H7 (cell line): ENCODE measurements at places on chromosomes 11 and 22.

GRCh38 chr11:77037057-77037456, 2.9 kb downstream of the B3GNT6 start:
- no peak for DNase-seq

DNA sequence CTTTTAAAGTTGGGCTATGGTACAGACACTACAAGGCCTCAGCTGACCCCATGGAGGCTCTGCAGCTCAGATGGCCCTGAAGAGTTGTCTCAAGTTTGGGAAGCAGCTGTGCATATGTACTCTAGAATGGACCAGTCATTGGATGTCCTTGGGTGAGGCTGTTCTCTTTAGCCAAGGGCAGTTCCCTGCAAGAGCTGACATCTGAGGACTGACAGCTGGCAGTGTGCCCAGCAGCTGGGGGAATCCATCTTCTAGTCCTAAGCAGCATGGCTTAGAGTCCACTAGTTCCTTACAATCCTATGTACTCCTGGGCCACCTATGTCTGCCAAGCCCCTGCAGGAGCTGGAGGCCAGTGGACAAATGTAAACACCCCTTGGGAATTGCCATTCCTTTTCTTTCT, 76.5 kb downstream of the C11orf91 start:
- DNase-seq, result no peak

DNA sequence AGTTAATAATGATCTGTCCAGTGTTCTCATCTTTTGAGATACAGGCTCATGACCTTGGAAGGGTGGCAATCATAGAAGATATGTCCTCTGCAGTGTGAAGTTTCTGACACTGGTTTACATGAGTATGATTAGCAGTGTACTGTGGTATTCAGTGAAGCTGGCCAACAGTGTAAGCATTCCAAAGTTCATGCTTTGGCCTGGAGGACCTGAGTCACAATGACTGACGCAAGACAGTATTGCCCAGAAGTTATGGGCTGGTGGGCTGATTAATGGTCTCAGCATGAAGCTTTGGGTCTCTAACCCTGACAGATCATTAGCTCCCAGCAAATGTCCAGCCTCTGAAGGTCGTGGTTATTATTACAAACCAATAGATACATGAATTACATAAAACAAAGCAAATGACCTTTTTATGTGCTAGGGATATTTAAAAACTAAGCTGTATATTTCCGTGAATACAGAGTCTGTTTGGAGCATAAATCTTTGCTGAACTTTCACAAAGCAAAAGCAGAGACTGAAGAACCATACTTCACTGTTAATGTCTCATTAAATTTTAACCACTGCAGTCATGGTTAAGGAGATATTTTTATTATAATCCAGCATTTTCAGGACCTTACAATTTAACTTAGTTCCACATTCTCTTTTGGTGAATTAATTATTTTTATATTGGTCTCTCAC, 28.3 kb upstream of the USP47 start:
- DNase-seq, result no peak

DNA sequence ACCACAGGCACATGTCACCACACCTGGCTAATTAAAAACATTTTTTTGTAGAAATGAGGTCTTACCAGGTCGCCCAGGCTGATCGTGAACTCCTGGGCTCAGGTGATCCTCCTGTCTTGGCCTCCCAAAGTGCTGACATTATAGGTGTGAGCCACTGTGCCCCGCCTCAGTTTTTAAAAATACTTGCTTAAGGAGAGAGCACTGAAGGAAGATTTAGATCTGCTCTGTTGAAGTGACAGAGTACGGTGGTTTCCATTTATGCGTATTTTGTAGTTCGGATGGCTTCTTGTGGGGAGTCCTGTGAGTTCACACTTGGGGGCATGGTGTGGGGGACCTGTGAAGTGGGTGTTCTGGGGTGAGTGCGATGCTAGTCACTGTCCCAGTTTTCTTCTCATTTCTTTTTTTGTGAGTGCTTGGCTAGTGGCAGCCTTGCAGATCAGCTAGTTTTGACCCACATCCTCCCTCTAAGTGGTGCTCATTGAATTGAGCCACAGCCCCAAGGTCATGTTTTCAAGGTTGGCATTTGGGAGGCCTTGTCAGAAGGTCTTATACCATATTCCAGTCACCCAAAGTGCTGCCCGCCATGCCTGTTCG, 31.5 kb downstream of the PTPRJ start:
- DNase-seq, result no peak

- no peak for DNase-seq
Observed at GRCh38 chr11:95248666-95249467, 17.9 kb upstream of the SESN3 start.

DNA sequence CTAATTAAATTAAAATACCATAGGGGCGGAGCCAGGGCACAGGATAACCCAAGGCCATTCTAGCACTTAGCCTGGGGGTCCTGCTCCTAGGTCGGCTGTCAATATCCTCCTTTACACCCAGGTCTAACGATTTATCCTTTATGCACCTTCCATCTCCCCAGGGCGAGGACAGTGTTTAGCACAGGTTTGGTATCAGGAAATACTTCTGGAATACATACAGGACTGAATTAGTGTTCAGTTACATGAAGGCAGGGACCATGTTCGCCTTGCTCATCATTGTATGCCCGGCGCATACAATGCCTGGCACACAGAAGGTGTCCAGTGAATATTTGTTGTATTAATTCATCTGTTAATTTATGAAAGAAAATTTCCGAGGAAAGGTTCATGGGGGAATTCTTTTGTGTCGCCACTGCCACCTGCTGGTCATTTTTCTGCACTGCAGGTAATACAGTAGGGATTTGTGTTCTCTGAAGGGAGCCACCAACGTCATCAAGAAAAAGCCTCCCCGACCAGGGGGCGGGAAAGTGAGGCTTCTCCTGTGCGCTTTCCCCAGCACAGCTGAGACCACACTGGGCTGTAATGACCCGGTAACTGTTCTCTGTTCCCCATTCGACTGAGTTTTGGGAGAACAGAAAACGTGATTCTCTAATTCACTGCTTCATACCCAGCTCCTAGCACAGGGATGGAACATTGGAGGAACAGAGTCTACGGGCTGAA, 68.7 kb upstream of the ASPHD2 start:
- DNase-seq, result peak; percentile 77
